Fibroblast of mammary gland (primary cell): ENCODE measurements at places on chromosomes 5 and 9.

DNA sequence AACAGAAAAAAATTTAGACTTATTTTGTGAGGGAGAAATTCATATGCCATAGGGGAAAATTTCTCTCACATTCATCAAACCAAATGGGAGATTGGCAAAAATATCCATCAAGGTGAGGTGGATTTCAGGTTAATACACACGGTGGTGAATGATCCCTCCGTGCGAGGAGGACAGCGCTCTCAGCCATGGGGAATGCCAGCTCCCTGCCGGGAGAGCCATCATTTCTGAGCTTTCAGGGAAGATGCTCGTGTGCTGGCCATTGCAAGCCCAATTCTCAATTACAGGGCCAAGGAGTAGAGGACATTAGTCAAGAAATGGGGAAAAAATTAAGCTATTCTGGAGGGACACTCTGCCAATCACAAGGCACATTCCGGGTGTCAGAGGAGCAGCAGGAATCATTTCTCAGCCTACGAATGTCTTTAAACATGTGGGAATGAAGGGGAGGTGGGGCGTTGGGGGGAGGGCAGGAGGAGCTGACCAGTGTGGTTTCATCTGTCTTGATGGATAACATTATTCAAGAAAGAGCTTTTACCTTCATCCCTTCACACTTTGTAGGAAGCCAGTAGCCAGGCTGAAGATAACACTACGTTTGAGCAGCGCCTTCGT lies 165.5 kb downstream of the DAB2IP start:
- DNase-seq: no peak

DNA sequence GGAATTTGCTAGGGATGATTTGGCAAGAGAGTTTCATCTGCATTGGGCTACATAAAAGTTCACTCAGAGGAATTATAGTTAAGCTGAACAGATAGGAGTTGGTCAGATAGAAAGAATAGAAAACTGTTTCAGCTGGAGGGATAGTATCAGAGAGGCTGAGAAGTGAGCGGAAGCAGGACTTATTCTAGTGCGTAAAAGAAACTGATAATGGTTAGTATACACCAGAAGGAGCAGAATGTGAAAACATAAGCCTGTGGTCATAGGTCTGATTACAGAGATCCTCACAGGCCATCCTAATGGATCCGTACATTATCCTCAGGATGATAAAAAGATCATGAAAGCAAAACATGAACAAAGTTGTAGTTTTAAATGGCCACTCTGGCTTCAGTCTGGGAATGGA lies 585.2 kb downstream of the BRINP1 start:
- no peak for DNase-seq

- peak; percentile 80 for DNase-seq
Observed at GRCh38 chr9:77864211-77864889, 167.3 kb downstream of the GNAQ start.

- no peak for DNase-seq
Observed at GRCh38 chr9:112581469-112582176, 95.0 kb downstream of the KIAA1958 start.

- peak; percentile 37 for DNase-seq
Observed at GRCh38 chr5:68646144-68646543, 430.6 kb downstream of the PIK3R1 start.

DNA sequence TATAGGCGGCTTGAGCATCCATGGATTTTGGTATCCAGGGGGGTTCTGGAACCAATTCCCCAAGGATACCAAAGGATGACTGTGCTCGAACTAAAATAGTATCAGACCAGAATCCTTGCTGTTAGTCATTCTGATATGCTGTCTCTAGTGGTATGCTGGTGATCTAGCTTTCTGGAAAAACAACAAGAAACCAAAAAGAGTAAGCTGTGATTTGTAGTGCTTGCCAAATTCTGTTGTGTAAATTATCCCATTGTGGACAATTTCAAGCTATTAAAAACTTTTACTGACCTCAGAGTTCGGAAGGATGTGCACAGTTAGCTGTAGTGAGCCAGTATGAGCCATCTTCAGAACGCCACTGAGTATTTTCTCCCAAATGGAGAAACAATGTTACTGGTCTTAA lies 99.0 kb upstream of the FBN2 start:
- peak; percentile 95 for DNase-seq

- DNase-seq: peak; percentile 93
Observed at GRCh38 chr5:14413331-14413750, 168.3 kb upstream of the OTULINL start.

- no peak for DNase-seq
Observed at GRCh38 chr5:160061770-160062169, 52.8 kb downstream of the TTC1 start.

DNA sequence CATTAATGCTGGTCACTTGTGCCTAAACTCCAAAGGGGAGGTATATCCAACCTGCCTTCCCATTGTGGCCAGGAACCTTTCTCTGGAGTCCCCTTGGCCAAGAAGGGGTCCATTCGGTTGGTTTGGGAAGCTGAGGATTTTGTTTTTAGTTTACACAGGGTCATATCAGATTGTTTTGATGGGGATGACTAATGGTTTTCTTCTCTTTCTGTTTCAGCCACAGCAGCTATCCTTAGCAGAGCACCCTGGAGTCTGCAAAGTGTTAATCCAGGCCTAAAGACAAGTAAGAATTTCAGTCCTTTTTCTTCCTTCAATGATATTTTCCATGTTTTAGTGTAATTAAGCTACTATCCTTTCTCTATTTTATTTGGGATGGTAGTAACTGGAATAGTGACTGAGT lies 127.8 kb upstream of the CCDC152 start:
- no peak for DNase-seq

DNA sequence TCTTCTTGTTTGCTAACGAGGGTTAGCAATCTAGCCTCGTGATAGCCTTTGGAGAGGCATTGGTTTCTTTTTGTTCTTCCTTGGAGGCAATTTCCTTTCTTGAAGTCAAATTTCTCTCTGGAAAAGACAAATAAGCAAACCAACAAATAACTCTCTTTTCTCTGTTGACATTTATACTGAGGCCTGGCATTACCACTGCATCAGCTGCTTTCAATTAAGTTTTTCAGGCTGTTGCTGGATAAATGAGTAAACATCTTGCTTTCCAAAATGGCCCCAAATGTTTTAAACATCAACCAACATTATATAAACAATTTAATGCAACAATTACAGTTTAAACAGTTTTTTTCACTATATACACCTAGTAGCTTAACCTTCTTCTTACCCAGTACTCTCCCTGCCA lies 264.4 kb downstream of the HTR1A start:
- no peak for DNase-seq

DNA sequence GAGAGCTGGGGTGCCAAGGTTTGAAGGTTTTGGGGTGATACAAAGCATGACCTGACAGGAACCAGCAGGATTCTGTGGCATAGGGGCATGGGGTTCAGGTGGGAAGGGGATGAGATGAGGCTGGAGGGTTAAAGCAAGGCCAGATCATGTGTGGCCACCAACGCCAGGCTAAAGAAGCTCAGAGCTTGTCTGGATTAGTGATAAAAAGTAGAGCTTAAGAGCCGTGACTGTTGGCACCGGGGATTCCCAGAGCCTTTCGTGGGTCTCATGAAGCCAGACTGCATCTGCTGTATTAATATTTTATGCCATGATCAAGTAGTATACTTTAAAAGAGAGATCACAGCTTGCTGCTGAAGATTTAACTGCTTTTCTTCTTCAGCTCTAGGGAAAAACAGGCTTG lies 8.5 kb upstream of the GSN start:
- DNase-seq: no peak

DNA sequence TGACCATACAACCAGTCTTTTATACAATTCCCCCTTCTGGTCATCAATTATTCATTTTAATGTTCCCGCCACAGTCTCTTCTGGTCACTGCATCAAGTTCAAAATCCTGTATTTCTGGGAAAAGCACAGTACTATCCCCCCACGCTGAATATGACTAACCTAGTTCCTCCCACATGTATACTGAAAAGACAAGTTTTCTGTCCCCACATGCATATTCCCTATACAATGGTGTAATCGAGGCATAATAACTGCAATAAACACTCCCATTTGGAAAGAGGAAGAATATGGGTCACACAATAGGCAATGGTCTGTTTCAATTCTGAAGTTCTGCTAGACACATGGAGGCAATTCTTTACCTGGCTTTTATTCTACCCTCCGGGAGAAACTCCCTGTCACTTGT lies 344.9 kb downstream of the EFNA5 start:
- no peak for DNase-seq

GRCh38 chr5:57524348-57525060 lies 41.9 kb upstream of the ACTBL2 start:
- DNase-seq: no peak

DNA sequence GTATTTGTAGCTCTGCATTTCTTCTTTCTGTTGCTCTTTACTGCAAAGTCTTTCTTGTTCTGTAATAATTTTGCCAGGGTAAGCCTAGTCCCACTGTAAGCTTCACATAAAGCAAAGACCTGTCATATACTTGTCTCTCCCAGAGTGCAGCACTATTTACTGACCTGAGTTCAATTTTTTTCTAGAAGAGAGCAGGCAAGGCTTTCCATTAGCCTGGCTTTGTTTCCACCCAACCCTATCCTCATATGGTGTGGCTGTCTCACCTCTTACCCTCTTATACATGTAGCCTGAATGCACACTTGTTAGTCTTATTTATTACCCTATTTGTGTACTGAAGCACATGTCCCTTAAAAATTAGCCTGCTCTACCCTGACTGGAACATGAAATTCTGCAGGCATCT lies 170.4 kb downstream of the EFNA5 start:
- DNase-seq: no peak

- no peak for DNase-seq
Observed at GRCh38 chr5:172113036-172113435, 75.0 kb downstream of the STK10 start.

DNA sequence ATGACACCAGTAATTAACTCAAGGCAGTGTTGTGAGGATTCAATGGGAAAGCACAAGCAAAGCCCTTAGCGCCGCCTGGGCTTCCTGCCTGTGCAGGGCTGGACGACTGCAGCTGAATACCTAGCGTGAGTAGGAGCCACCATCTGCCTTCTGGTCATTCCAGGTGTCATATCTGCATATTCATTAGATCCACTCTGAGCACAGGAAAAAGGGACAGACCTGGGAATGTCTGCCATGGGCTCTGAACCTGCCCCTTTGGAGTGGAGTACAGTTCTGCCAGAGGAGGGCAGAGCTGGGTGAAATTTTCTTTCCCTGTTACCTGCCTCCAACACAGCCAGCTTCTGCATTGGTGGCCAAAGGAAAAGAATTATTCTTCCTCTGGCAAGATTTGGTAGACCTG lies 298.8 kb downstream of the NSG2 start:
- no peak for DNase-seq
